Fibroblast of lung (primary cell): ENCODE measurements at places on chromosomes 13 and 19. TPM values are rescaled to one million over a fixed set of nuclear protein-coding genes. Genes with fewer than 3 reads are reported as not detected.

Gene KLHL1
- not detected in 2 replicates for total RNA-seq

Gene ZNF577
- 8.9 and 9.0 TPM in 2 replicates for total RNA-seq

Gene RUBCNL
- 3.6 and 4.1 TPM in 2 replicates for total RNA-seq

- H3K27ac ChIP-seq = peak within 1 kb of the TSS; percentile 47
- H3K36me3 ChIP-seq = no peaks in the 10 kb centered on the region
- DNase-seq = peak; percentile 75
- H3K4me1 ChIP-seq = peaks cover 7% of the 10 kb centered on the region
- no peaks in the 10 kb centered on the region for H3K27me3 ChIP-seq
- peak within 1 kb of the TSS; percentile 79 for H3K4me3 ChIP-seq
Observed at GRCh38 chr13:110561344-110562035, at the start of gene RAB20. Gene RAB20, minus strand, starts transcription at chr13:110561722. Its CDS starts 203 bp downstream, at chr13:110561519.

DNA sequence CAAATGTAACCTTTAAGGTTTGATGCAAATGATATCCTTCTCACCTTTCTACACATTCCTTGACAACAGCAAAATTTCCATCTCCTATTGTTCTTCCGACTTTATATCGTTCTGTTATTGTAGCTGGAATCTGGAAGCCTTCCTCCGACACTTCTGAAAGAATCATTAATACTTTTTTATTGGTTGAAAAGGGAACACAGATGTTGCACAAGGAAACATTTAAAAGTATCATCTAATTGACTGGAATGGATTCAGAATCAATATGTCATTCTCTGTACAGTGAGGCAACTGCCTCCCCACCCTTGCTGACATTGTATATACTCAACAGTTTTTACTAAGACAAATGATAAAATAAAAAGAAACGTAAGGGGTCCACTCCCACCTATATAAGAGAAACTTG is 295.2 kb downstream of the DCLK1 start:
- no peak overlapping the region for H3K27ac ChIP-seq
- no peak for DNase-seq
- no peak overlapping the region for H3K4me3 ChIP-seq
- no peaks in the 10 kb centered on the region for H3K4me1 ChIP-seq
- no peaks in the 10 kb centered on the region for H3K27me3 ChIP-seq
- H3K36me3 ChIP-seq = no peaks in the 10 kb centered on the region

DNA sequence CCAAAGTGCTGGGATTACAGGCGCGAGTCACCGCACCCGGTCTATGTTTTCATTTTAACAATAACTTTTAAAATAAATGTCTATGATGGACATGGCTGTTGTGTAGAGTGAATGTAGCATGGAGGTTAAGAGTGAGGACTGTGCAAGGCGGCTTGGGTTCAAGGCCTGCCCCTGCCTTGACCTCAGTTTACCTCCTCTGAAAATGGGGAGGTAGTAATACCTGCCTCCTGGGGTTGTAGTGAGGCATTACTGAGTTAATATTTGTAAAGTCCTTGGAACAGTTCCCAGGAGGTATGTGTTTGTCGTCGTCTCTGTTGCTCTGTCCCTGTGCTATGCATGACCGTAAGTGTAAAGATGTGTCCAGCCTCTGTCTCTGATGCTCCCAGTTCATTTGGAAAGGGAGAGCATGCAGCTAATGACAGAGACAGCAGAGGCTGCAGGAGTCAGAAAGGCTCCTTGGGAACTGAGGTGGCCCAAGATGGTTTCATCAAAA is 9.4 kb downstream of the GARRE1 start:
- no peaks in the 10 kb centered on the region for H3K36me3 ChIP-seq
- H3K4me1 ChIP-seq = peaks cover 11% of the 10 kb centered on the region
- no peaks in the 10 kb centered on the region for H3K27me3 ChIP-seq
- DNase-seq = no peak
- H3K4me3 ChIP-seq = no peak overlapping the region

DNA sequence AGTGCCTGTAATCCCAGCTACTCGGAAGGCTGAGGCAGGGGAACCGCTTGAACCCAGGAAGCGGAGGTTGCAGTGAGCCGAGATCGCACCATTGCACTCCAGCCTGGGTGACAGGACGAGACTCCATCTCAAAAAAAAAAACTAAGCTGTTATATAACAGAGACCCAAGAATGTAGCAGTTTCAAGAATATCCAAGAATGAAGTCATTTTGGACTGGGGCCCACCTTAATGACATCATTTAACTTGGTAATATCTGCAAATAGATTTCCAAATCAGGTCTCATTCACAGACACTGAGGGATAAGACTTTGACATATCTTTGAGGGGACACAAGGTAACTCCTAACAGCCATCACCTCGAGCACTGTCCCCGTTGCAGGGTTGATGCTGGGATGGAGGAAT is 36.5 kb upstream of the MRI1 start:
- no peaks in the 10 kb centered on the region for H3K36me3 ChIP-seq
- no peaks in the 10 kb centered on the region for H3K27me3 ChIP-seq
- peak overlapping the region; percentile 47 for H3K27ac ChIP-seq
- no peak overlapping the region for H3K4me3 ChIP-seq
- DNase-seq = peak; percentile 65

- DNase-seq = no peak
- H3K4me3 ChIP-seq = no peak overlapping the region
- no peaks in the 10 kb centered on the region for H3K27me3 ChIP-seq
- no peak overlapping the region for H3K27ac ChIP-seq
Observed at GRCh38 chr19:3547301-3547731, 8.3 kb downstream of the TEKTIP1 start.

DNA sequence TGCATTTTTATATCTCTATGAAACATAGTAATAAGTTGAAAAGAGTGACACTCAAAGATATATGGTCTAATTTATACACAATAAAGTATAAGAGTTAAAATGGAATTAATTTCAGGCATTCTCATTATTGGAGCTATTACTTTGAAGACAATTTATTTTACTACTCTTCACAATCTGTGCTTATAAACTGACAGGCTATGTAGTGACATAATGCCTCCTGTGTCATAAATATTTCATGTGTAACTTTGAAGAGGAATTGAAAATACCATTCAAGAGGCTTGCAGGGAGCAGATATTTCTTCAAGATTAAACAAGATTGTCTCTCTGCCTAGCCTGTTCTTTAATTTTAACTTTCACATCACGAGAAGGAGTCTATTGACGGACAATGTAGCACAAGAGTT is 1881.5 kb upstream of the PCDH20 start:
- no peaks in the 10 kb centered on the region for H3K4me1 ChIP-seq
- DNase-seq = no peak
- no peak overlapping the region for H3K4me3 ChIP-seq
- H3K27me3 ChIP-seq = no peaks in the 10 kb centered on the region
- no peak overlapping the region for H3K27ac ChIP-seq
- no peaks in the 10 kb centered on the region for H3K36me3 ChIP-seq

- H3K27ac ChIP-seq = peak overlapping the region; percentile 19
- DNase-seq = peak; percentile 64
- H3K4me3 ChIP-seq = no peak overlapping the region
- peaks cover 16% of the 10 kb centered on the region for H3K36me3 ChIP-seq
- no peaks in the 10 kb centered on the region for H3K4me1 ChIP-seq
Observed at GRCh38 chr19:38634757-38635482, 12.5 kb upstream of the ACTN4 start.

DNA sequence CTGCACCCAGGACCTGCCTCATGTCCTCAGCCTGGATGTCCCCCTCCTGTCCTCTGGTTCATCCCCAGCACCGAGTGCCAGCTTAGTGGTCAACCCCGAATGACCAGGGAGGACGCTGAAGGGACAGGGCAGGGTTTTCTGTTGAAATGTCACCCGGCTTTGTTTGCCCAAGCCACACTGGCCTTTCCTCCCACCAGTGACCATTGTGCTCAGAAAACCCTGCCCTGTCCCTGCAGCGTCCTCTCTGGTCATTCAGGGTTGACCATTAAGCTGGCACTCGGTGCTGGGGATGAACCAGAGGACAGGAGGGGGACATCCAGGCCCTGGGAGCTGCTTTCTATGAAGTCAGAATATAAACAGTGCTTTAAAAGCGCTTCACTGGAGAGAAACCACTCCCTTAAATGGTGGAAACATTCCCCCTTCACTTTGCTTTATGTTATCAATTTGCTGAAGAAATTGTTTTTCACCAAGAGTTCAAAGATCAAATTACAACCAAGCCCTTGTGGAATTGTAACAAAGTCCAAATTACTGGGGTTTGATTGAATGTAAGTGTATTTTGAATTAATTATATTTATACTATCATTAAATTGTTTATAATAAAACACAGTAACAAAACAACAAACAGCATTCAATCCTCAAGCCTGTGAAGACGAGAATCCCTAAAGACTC is 21.4 kb downstream of the CARS2 start:
- H3K4me1 ChIP-seq = peaks cover 2% of the 10 kb centered on the region
- no peaks in the 10 kb centered on the region for H3K27me3 ChIP-seq
- H3K36me3 ChIP-seq = peaks cover 17% of the 10 kb centered on the region
- no peak overlapping the region for H3K4me3 ChIP-seq
- peak; percentile 18 for DNase-seq
- H3K27ac ChIP-seq = no peak overlapping the region

DNA sequence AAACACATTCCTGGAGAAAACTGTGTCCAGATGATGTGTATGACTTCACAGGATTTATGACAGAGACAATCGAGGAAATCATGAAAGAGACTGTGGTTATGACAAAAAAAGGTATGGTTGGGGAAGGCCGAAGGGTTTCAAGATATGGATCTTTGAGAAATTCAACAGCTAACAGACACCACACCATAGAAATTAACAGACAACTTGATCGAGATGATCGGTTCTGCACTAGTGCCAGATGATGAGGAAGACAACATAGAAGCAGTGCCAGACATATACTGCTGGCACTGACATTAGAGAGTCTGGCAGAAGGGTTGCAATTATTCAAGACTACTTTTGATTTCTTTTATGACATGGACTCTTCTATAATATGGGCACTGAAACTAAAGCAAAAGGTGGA is 37.2 kb downstream of the KCNRG start:
- no peaks in the 10 kb centered on the region for H3K36me3 ChIP-seq
- H3K27ac ChIP-seq = no peak overlapping the region
- DNase-seq = no peak

- H3K4me1 ChIP-seq = no peaks in the 10 kb centered on the region
- no peak overlapping the region for H3K27ac ChIP-seq
- no peaks in the 10 kb centered on the region for H3K36me3 ChIP-seq
Observed at GRCh38 chr13:92830821-92831220, 395.8 kb upstream of the GPC6 start.

DNA sequence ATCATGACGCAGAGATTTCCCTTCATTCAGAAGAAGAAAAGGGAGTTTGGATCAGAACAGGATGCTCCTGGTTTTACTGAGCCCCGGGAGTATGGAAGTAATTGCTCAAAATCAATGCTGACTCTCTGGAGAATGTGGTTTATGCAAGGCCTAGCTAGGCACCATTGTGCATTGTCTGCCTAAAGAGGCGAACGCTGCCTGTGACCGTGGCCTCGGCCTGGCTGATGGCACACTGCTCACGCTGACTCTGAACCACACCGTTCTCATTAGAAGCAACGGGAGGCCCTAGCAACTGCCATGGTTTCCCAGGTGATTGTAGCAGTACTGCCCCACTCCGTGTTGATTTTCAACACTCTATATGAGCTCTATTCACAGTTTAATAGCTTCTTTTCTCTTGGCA is 41.7 kb upstream of the UBL3 start:
- no peaks in the 10 kb centered on the region for H3K4me1 ChIP-seq
- no peaks in the 10 kb centered on the region for H3K27me3 ChIP-seq
- H3K27ac ChIP-seq = no peak overlapping the region
- no peaks in the 10 kb centered on the region for H3K36me3 ChIP-seq

DNA sequence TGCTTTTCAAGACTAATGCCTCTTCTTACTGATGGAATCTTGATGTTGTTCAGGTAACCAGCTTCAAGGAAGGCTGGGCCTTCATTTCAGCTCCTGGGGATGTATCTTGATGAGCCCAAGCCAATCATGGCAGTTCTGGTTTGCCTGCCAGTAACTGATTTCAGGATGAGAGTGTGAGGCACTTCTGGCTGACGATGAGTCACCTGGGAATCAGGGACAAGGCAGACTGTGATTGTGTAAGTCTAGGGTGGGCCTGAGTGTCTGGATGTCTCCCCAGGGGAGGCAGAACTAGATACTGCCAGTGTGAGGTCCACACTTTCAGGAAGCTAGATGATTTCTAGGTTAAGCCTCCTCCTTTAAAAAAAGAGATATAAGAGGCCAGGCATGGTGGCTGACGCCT is 77.3 kb upstream of the KL start:
- no peaks in the 10 kb centered on the region for H3K27me3 ChIP-seq
- H3K36me3 ChIP-seq = no peaks in the 10 kb centered on the region
- peak; percentile 17 for DNase-seq
- no peaks in the 10 kb centered on the region for H3K4me1 ChIP-seq
- H3K27ac ChIP-seq = no peak overlapping the region

DNA sequence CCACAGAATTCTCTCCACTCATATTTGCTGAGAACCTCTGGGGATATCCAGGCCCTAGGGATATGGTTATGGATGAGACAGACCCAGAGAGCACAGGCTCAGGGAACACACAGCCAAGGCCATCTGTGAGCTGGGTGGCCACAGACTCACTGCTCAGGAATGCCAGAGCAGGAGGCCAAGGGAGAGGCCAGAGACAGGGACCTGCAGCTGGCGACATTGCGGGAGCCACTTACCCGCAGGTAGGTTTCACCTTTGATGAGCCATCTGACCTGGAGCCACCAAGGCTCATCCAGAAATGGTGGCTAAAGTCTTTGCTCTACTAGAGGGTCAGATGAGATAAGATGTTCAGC is 29.4 kb downstream of the CCNE1 start:
- no peak overlapping the region for H3K4me3 ChIP-seq
- H3K27me3 ChIP-seq = peaks cover 12% of the 10 kb centered on the region
- DNase-seq = no peak
- peaks cover 2% of the 10 kb centered on the region for H3K4me1 ChIP-seq

DNA sequence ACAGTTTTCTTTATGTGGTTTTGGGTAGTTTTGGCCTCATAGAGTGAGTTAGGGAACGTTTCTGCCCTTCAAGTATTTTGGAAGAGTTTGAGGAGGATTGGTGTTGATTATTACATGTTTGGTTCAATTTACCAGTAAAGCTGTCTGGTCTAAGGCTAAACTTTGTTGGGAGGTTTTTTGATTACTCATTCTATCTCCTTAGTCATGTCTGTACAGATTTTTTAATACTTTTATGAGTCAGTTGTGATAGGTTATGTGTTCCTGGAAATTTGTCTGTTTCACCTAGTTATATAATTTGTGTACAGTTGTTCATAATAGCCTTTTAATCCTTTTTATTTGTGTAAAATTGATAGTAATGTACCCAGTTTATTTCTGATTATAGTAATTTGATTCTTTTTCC is 20.4 kb downstream of the RNF17 start:
- H3K4me1 ChIP-seq = no peaks in the 10 kb centered on the region
- no peak overlapping the region for H3K4me3 ChIP-seq
- DNase-seq = no peak
- H3K27me3 ChIP-seq = no peaks in the 10 kb centered on the region
- no peak overlapping the region for H3K27ac ChIP-seq

GRCh38 chr19:42573642-42574041 is 21.1 kb downstream of the CEACAM8 start:
- H3K4me1 ChIP-seq = no peaks in the 10 kb centered on the region
- no peak overlapping the region for H3K4me3 ChIP-seq
- no peaks in the 10 kb centered on the region for H3K36me3 ChIP-seq
- H3K27me3 ChIP-seq = no peaks in the 10 kb centered on the region
- DNase-seq = no peak
